ENCODE measurements at places on chromosomes 2 and 18. TPM values are rescaled to one million over a fixed set of nuclear protein-coding genes. Genes with fewer than 3 reads are reported as not detected.

DNA sequence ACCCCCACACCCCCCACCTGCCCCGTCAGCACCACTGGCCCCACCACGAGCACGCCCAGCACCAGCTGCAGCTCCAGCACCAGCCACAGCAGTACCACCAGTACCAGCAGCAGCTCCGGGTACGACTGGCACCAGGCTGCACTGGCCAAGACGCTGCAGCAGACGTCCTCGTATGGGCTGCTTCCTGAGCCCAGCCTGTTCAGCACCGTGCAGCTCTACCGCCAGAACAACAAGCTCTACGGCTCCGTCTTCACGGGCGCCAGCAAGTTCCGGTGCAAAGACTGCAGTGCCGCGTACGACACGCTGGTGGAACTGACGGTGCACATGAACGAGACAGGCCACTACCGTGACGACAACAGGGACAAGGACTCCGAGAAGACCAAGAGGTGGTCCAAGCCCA lies 75.3 kb downstream of the TSHZ1 start:
- H3K4me1 ChIP-seq: no peaks in the 10 kb centered on the region
- H3K27me3 ChIP-seq: no peaks in the 10 kb centered on the region
- no peak overlapping the region for H3K4me3 ChIP-seq
- peaks cover 26% of the 10 kb centered on the region for H3K36me3 ChIP-seq

DNA sequence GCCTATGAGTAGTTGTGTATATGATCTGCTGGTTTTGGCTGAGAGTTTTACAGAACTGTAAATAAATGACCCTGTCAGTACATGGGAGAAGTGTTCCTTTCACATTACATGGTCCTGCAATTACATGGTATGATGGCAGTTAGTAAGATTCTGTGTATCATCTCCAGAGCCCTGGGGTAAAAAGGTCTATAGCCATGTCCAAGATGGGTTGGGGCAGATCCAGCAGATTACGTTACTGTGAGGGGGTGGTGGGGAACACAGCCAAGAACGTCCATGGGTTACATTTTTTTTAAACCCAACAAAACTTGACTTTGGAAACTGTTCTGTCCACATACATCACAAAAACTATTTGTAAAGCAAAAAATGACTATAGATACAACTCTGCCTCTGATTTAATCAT lies 64.2 kb upstream of the LMAN1 start:
- no peak overlapping the region for H3K4me3 ChIP-seq
- no peak for DNase-seq
- H3K27me3 ChIP-seq: no peaks in the 10 kb centered on the region
- no peaks in the 10 kb centered on the region for H3K4me1 ChIP-seq
- H3K27ac ChIP-seq: no peak overlapping the region

- no peaks in the 10 kb centered on the region for H3K4me1 ChIP-seq
- no peaks in the 10 kb centered on the region for H3K27me3 ChIP-seq
- H3K27ac ChIP-seq: no peak overlapping the region
These were observed 12.8 kb downstream of the ZC3H15 start for GRCh38 chr2:186498834-186499233.

- H3K4me3 ChIP-seq: no peak overlapping the region
- no peaks in the 10 kb centered on the region for H3K4me1 ChIP-seq
- no peaks in the 10 kb centered on the region for H3K36me3 ChIP-seq
- H3K27me3 ChIP-seq: no peaks in the 10 kb centered on the region
These were observed 132.5 kb downstream of the SPHKAP start for GRCh38 chr2:228048838-228049490.

DNA sequence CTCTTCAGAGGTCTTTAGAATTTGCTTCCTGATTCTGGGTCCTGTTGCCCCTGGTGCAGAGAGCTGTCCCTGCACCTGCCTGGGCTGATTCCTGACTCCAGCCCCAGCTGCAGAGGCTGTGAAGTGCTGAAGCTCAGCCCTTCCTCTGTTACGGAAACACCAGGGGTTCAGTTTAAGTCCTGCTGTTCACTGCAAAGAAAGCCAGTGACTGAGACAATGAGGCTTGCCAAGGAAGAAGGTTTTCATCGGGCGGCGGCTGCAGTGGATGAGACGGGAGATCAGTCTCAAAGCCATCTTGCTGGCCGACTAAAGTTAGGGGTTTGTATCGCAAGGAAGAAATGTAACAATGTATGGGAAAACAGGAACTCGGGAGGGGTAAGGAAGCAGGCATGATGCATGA lies 142.4 kb upstream of the ZNF236 start:
- no peak overlapping the region for H3K27ac ChIP-seq
- DNase-seq: no peak
- no peaks in the 10 kb centered on the region for H3K27me3 ChIP-seq
- no peaks in the 10 kb centered on the region for H3K36me3 ChIP-seq

DNA sequence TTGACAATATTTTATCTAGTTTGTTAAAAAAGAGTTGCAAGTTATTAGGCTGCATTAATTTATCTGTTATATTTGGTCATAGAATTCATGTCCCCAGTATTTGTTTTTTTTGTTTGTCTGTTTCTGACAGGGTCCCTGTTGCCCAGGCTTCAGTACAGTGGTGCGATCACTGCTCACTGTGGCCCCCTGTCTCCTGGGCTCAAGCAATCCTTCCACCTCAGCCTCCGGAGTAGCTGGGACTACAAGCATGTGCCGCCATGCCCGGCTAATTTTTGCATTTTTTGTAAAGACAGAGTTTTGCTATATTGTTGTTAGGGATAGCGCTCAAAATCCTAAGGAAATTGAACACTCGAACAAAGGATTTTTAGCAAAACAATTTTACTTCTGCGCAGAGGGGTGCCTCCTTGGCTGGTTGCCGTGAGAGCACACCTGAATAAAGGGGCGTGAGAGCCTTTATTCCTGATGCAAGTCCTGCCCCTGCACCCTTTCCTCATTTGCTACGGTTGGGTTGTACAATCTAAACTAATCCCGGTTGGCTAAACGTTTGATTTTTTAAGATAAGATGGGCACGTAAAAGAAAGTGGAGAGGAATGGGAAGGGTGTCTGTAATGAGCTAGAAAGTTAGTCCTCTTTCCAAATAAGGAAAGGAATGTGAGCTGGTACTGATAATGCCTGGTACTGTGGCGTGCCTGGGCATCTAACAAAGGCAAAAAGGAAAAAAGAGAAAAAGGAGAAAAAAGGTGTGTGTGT lies 65.5 kb downstream of the COMMD1 start:
- H3K36me3 ChIP-seq: no peaks in the 10 kb centered on the region
- no peaks in the 10 kb centered on the region for H3K4me1 ChIP-seq
- no peak for DNase-seq
- no peak overlapping the region for H3K27ac ChIP-seq
- no peaks in the 10 kb centered on the region for H3K27me3 ChIP-seq

GRCh38 chr18:63676526-63677323 lies 15.0 kb upstream of the SERPINB3 start:
- DNase-seq: no peak
- no peak overlapping the region for H3K27ac ChIP-seq
- H3K4me3 ChIP-seq: no peak overlapping the region
- no peaks in the 10 kb centered on the region for H3K4me1 ChIP-seq

Gene PIEZO2
- 2.7 TPM for total RNA-seq

Gene KLHL14
- total RNA-seq: 0.09 TPM
